ENCODE measurements at places on chromosomes 1 and 21. TPM values are rescaled to one million over a fixed set of nuclear protein-coding genes. Genes with fewer than 3 reads are reported as not detected.

The SH3BGR gene
- total RNA-seq = 6.9 TPM

The SPRR1A gene
- total RNA-seq = not detected

The C2CD4D gene
- total RNA-seq = 1.3 TPM

GRCh38 chr1:26156285-26157038 lies 2.4 kb upstream of the FAM110D start:
- DNase-seq = no peak

DNA sequence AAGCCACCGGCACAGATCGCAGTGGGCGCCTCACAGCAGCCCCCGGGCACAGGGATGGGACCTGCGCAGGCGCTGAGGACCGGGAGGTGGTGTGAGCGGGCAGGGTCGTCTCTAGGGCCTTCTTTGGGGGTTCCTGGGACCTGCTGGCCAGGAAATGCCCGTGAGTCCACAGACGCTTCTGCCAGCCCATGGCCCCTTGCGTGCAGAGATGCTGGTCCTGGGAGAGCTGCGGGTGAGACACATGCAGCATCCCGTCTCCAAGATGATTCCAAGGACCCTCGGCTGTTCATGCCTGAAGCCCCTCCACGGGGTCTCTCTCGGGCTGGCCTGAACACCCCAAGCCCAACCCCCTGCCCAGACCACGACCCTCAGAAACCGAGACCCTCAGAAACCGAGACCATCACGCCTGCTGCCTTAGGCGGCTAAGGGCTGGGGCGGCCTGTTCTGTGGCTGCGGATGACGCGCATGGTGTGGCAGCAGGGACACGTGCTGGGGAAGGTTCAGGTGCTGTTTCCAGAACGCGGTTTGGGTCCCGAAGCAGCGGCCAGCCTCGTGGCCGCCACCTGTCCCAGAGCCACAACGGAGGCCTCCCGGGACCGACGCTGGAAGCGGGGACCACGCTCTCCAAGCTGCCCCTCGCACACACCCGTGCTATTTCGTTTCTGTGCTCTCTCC lies 23.0 kb downstream of the CFAP74 start:
- DNase-seq = no peak

GRCh38 chr1:94654459-94654858 lies 112.9 kb upstream of the F3 start:
- DNase-seq = no peak

All from kidney epithelial cell (primary cell).